ENCODE measurements at places on chromosomes 6 and 20.

- no peak for DNase-seq
These were observed 33.1 kb upstream of the SEC63 start for GRCh38 chr6:107991061-107991460.

DNA sequence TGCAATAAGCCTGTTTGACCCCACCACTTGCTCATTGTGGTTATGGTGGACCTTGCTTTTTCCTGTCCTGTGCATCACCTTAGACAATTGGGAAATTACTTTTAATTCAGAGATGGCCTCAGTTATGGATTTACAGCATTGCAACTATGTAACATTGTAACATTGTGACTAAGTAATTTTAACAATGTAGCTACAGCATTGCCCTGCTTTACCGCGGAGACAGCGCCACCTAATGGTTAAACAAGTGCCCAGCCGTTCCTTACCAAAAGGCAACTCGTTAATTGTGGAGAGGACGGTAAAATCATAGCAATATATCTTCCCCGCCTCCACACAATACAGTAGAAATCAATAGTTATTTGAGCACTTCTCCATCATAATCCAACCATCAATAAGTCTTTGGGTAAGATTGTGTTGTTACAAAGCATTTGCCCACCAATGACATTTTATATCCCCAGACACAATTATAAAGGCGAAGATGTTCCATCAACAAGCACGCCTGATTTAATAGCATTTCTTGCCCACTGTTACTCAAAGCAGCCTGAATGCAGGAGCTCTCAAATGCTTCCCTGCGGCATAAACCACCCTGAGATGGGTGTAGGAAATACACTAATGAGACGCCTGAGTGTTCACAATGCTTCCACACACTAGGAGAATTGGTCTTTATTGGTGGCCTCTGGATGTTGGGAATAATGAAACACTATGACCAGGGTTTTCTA lies 93.7 kb downstream of the PROKR2 start:
- DNase-seq: peak; percentile 36

GRCh38 chr6:105966481-105966880 lies 119.7 kb upstream of the PRDM1 start:
- DNase-seq: no peak

DNA sequence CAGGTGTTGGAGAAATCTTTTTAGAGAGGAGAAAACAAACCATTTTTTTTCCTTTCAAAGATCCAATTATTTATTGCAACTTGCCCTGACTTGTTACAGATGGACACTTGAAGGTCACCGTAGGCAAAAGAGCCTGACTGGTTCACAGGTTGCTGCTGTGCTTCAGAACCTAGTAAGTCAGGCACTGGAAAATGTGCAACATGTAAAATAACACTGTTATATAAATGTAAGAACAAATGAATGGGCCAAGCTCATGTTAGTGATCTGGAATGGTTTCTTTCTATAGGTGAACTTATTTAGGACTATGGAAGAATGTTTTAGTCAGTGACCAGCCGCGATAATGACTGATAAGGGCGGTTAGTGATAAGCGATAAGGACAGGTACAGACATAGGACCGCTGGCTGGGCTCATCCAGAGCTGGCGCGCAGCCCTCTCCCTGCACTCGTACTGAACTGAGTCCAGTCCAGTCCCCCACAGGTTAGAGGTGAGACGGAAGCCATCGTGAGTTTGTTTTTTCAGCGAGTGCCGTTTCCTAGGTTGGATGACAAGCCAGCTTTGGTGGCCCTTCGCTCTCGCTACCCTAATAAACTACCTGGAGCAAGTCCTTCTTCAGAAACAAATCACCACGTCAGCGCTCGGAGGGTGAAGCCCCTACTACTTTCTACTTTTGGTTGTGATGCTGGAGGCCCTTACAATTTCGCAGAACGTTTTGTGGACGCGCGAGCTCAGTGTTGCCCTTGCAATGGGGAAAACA lies 94.4 kb upstream of the PRDM1 start:
- DNase-seq: no peak

- DNase-seq: no peak
These were observed 34.4 kb upstream of the LOC128125822 start for GRCh38 chr6:63537959-63538300.

- no peak for DNase-seq
These were observed 205.7 kb downstream of the DOK5 start for GRCh38 chr20:54680872-54681619.

DNA sequence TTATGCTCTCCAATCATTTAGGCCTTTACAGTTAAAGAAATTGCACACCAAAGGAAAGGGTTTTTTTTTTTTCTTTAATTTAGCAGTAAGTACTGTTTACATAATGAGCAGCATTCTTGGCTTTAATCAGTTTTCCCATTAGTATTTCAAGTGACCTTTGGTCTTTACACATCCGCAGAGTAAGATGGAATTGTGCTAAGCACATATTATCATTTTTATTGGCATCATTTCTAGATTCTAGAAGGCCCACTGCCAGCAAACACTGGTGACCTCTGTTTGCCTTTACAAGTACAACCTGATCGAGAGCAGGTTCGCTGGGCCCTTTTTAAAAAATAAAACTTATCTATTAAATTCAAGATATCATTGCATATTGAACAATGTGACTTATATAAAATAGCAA lies 104.3 kb downstream of the ADGRG6 start:
- DNase-seq: no peak

- no peak for DNase-seq
These were observed at the start of gene HMGCLL1 for GRCh38 chr6:55578537-55579363. TSS of gene HMGCLL1 (minus strand) at chr6:55579192. CDS start at chr6:55579055, 137 bp downstream.
